ENCODE measurements at places on chromosomes 2 and 18.

GRCh38 chr2:33146102-33146501, 199.3 kb downstream of the LTBP1 start:
- no peak for DNase-seq

GRCh38 chr2:217182926-217183325, 323.1 kb upstream of the TNP1 start:
- no peak for DNase-seq

DNA sequence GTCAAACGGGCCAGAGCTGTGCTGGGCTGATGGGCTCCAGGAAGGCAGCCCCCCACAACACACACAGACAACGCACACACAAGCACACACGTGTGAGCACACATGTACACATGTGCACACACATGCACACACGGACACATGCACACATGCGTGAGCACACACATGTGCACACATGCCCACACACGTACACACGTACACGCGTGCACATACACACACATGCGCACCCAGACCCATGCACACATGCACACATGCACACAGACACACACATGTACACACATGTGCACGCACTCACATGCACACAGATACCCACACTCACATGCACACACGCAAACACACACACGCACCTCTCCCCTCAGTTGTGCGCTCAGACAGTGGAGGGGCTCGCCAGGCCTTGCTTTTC, 31.2 kb upstream of the HPCAL1 start:
- DNase-seq, result no peak

DNA sequence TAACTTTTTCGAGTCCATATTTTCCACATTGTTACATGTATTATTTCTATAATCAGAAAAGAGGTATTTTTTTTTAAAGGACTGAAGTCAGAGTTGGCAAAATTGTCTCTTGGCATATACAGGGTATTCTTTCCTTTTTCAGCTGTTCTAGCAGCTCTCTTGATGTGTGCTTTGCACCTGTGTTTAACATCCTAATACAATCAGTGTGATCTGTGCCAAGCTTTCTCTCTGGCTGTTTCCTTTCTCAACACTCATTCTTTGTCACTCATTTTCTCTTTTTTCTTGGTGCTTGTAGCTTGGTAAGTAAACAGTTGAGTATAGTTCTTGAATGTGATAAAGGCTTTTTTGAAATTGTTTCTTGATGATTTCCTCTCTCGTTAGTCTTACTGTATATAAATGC, 9.2 kb downstream of the RNMT start:
- no peak for DNase-seq

GRCh38 chr2:1233281-1233680, 180.0 kb upstream of the TPO start:
- no peak for DNase-seq

DNA sequence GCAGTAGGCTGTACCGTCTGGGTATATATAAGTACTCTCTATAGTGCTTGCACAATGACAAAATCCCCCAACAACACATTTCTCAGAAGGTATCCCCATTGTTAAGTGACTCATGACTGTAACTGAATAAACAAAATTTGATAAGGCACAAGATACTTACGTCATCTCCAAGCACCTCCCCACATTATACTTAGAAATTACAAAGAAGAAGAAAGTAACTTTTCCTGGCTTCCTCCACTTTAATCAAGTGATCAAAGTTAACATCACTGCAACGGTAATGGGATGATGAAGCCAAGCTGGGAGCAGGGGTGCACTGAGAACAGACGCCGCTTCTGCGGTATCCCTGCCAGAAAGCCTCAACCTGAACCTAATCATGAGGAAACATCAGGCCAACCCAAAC, 9.7 kb downstream of the TNS1 start:
- no peak for DNase-seq

GRCh38 chr2:187574969-187575750, 20.9 kb upstream of the TFPI start:
- no peak for DNase-seq

GRCh38 chr2:19559596-19560240, 201.3 kb upstream of the OSR1 start:
- DNase-seq, result no peak

DNA sequence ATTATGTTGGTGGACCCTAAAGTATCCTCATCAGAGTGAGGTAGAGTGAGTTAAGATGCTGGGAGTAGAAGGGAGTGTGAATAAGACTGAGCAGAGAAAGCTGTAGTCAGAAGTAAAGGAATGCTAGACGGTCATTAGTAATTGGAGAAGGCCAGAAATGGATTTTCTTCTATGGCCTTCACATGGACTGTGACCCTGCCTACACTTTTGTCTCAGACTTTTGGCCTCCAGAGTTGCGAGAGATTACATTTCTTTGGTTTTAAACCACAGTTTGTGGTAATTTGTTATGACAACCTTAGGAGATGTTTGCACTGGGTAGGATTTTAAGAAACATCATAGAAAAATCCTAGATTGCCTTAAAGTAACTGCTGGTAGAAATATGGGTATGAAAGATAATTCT, 1267.7 kb upstream of the TMEFF2 start:
- no peak for DNase-seq

GRCh38 chr18:33010149-33010548, 237.3 kb upstream of the KLHL14 start:
- no peak for DNase-seq

DNA sequence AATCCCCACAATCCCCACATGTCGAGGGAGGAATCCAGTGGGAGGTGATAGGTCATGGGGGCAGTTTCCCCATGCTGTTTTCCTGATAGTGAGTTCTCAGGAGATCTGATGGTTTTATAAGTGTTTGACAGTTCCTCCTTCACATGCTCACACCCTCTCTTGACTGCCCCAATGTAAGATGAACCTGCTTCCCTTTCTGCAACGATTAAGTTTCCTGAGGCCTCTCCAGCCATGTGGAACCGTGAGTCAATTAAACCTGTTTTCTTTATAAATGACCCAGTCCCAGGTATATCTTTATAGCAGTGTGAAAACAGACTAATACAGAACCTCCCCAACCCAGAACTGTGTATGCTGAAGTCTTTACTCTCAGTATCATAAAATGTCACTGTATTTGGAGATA, 289.5 kb upstream of the MMADHC start:
- DNase-seq, result no peak

- DNase-seq, result no peak
These were observed 73.1 kb downstream of the SPATS2L start for GRCh38 chr2:200379481-200380090.

Measured in T-helper 9 cell (primary cell).